Kidney (tissue), 22 donors: ENCODE measurements at places on chromosomes 16 and 17. TPM values are rescaled to one million over a fixed set of nuclear protein-coding genes. Genes with fewer than 3 reads are reported as not detected.
A peak's percentile ranks its signal among the peaks of the same experiment; 100 is the strongest.

DNA sequence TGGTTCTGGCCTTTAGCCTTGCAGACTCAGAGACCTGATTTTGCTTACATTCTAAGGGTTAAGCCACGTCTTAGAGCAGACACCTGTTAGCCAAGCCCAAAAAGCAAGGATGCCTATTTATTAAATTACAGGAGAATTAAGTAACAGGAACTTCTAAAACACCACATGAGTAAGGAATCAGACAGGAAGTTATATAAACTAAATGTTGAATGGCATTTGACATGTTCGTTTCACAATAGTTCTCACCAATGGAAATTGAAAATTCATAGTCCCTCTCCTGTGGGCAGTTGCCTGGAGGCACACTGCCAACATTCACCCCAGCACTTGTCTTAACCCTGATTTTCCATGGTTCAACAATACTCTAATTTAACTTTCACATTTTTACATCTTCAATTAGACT, 9.0 kb downstream of the KRTAP9-7 start:
- DNase-seq: no peak

GRCh38 chr17:8481089-8481488, 45.4 kb downstream of the NDEL1 start:
- no peak for DNase-seq

DNA sequence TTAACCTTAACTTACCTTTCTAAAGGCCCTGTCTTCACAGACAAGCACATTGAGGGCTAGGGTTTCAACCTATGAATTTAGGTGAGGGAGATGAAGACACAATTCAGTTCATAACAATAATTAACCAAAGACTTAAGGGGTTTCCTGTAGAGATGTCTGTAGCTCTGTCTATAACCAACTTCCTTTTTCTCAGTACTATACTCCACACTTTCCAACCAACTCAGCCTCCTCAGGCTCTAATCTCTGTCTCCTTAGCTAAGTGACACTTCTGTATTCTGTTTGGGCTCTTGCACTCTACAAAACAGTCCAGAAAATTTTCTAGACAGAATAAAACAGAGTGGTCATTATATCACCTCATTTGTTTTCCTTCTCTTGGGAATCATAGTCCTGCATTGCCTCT, 25.8 kb downstream of the CAPNS2 start:
- no peak for DNase-seq

DNA sequence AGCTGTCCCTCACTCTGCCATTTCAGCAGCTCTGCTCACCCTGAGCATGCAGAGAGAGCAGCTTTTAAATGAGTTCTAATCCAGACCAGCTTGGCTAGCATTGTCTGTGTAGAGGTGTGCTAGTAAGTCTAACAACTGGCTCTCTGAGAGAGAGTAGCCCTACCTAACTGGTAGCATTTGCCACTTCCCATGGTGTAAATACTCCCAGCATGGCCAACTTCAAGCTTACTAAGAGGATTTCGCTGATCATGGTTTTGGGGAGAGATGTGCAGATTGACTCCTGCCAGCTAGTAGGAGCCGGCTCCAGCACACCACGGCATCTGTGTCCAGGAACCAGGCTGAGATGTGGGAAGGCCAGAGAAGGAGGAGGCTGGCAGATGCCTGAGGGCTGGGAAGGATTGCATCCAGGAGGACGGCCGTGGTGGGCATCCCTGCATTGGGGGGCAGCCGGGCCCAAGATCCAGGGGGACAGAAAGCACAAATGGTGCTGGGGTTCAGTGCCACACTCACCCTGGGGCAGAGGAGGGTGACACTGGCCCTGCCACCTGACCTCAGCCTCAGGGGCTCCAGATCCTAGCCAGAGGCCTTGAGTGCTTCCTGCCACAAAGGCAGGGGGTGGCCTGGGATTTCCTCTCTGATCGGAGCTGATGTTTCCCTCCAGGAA, 394.9 kb upstream of the TNRC6C start:
- no peak for DNase-seq

- no peak for DNase-seq
These were observed 90.6 kb downstream of the USP22 start for GRCh38 chr17:20952183-20952582.

GRCh38 chr16:66265556-66266141, 100.8 kb upstream of the CDH5 start:
- no peak for DNase-seq

GRCh38 chr17:11240041-11240840, 772 bp upstream of the SHISA6 start:
- peak; percentile 59 for DNase-seq

DNA sequence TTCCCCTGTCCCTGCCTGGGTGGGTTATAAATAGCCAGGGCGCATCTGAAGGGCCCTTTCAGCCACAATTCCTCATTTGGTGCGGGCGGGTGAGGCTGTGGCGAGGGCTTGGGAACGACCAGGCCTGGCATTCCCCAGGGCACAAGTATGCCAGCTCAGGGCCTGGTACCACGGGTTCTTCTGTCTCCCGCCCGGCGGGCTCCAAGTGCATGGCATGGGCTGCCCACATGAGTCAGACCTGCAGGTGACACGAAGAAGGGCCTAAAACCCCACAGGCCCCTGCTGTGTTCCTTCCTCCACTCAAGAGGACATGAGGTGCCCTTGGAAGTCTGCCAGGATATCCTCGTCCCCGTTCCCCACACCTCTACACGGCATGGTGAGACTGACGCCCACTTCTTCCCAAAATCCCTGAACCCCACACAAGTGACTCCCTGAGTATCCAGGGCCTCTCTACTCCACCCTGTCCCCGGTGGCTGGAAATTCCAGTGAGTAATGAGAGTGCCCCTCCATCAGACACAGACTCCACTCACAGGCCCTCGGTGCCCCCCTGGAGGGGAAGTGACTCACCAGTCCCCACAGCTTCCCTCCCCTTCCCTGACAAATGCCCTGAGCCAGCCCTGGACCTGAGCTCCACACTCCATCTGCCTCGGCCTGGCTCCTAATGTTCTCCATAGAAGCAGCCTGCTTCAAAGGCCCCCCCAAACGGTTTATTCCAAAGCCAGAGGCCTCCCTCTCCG, 68.8 kb downstream of the ABR start:
- DNase-seq: no peak

- peak; percentile 22 for DNase-seq
These were observed 143.4 kb upstream of the HS3ST2 start for GRCh38 chr16:22670551-22671041.

DNA sequence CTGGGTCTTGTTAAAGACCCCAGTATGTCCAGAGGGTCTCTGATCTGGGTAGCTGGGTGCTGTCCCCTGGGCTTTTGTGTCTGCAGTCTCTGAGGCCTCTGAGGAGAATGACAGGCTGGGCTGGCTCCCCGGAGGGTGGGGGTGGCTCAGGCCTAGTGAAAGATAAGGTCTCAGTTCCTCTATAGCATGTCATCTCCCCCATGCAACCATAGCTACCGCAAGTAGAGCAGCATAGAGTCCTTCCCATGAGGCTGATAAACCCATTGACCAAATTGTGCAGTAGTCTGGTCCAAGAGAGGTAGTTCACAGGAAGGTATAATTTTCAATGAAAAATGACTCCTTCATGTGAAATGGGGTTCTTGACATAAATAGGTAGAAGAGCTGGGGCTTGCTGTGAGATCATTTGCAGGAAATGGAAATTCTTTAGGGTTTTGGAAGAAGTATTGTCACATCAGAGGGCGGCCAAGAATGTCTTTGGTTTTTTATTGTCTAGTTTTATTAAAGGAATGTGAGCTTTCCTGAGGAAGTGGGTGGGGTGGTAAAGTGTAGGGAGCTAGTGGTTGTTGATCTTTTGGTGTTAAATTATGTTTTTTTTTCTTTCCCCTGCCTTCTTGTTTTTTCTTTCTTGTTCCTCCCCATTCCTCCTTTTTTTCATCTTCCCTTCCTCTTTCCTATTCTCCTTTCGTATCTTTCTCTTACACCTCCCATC, 21.0 kb downstream of the SLC7A6OS start:
- peak; percentile 56 for DNase-seq

- DNase-seq: no peak
These were observed 103.9 kb upstream of the NETO2 start for GRCh38 chr16:47247690-47248089.

DNA sequence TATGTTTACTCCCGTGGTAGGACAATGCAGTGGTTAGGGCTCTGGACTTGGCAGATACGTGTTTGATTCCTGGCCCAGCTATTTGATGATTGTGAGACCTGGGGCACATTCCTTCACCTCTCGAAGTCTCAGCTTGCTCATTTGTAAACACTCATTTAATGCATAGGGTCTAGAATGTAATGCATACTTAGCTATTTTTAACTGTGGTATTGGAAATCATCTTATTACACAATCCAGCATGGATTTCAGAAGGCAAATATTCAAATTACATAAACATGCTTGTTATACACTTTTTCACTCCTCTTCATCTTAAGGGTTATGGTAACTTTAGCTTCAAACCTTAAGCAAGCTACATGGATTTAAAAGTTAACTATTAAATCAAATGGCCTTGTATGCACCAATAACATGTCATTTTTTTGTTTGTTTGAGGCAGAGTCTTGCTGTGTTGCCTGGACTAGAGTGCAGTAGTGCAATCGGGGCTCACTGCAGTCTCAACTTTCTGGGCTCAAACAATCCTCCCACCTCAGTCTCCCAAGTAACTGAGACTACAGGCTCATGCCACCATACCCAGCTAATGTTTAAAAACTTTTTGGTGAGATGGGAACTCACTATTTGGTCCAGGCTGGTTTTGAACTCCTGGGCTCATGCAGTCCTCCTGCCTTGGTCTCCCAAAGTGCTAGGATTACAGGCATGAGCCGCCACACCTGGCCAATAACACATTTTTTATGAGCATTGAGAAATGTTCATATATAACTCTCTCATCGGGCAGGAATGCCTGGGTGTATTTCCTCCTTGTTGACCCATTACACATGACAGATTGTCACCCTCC, 52.5 kb downstream of the VAT1L start:
- no peak for DNase-seq

DNA sequence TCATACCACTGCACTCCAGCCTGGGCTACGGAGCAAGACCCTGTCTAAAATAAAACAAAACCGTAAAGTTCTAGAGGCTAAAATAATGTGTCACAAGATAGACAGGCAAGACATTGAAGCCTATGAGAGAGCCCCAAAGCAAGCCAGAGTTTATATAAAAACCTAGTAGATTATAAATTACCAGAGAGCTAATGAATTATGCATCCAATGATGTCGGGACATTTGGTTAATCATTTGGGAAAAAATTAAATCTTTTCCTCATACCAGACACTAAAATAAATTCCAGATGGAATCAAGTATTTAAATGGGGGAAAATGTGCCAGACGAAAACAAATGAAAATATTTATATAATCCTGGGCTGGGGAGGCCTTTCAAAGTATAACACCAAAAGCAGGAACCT, 24.2 kb downstream of the CCDC40 start:
- DNase-seq: peak; percentile 33

DNA sequence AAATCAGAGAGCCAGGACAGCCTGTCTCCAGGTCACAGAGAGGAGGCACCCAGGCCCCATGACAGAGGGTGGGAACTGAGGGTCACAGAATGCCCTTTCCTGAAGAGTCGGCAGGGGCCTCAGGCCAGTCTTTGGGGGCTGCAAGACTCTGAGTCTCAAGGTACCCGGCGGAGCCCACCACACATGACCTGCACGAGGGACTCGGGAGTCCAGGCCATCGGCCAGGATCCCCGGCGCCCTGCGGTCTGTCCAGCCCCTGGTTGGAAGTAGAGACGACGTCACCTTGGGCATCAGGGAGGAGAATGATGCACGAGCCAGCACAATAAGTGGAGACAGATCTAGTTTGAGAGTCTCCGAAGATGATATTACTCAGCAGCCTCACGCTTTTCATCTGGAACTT, 234.7 kb upstream of the SDK2 start:
- no peak for DNase-seq

GRCh38 chr16:30398661-30399434, 3.6 kb downstream of the ZNF48 start:
- no peak for DNase-seq

DNA sequence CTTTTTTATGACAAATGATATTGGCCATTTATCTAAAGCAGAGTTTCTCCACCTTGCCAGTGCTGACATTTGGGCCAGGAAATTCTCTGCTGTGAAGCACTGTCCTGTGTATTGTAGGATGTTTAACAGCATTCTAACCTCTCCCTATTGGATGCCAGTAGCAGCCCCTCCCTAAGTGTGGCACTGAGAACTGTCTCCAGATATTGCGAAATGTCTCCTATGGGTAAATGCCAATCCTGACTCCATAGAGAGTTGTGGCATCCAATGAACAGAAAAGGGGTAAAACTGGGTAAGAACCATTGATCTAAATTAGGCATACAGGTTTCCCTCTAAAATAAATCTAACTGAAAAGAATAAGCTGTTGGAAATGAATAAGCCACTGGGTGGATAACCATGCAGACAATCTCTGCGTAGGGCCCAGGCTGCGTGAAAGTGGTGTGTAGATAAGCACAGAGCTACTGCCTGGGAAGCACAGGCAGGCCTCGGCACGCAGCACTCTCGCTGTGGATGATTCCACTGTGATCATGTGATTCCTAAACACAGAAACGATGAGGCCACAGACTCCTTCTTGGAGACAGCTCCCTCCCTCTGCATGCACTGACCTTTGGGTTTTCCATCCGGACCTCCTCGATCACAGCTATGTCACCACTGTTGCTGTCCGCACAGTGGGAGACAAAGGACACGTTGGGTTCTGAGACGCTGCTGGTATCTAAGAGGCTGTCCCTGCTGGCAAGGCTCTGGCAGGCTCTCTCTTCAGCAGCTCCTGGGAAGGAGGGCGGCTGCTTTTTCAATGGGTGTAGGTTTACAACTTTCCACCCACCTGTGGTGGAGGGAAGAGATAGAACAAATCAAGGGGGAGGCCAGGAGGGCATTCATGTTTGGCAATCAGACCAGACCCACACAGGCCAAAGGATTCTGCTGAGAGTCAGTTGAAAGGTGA, 44.1 kb downstream of the GTF3C1 start:
- DNase-seq: no peak

GRCh38 chr17:30187573-30187972, 47.9 kb downstream of the SLC6A4 start:
- DNase-seq: no peak

DNA sequence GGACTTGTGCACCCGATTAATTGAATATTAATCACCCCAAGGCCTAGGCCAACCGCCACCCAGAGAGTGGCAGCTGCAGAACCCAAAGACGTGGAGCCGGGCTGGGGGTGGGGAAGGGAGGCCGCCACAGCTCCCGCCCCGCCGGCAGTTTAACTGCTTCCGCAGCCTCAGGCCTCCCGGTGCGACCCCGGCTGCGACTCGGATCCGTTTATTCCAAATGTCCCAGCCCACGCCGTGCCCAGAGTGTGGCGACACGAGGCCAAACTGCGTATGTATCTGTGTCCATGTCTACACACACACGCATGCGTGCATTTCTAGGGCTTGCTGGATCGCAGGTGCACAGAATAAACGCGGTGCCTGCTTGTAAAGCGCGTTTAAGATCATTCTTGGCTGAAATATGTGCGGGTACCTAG, 802 bp upstream of the TOB1 start:
- DNase-seq: no peak

GRCh38 chr17:70024253-70024652, 50.8 kb upstream of the KCNJ16 start:
- no peak for DNase-seq

Gene KRT10
- 50.9 TPM for polyA plus RNA-seq

Gene EVPL
- 11.1 TPM for polyA plus RNA-seq

Gene NPIPA3
- polyA plus RNA-seq: 7.0 TPM

Gene FAHD1
- polyA plus RNA-seq: 108 TPM

Gene KRT31
- polyA plus RNA-seq: not detected

Gene EVPLL
- 0.82 TPM for polyA plus RNA-seq

Gene ENPP7
- 3.7 TPM for polyA plus RNA-seq

Gene TNFSF13
- 68.6 TPM for polyA plus RNA-seq
